ENCODE measurements at places on chromosomes 1 and 21.

GRCh38 chr1:226562989-226563388, 14.4 kb downstream of the STUM start:
- no peak for DNase-seq

DNA sequence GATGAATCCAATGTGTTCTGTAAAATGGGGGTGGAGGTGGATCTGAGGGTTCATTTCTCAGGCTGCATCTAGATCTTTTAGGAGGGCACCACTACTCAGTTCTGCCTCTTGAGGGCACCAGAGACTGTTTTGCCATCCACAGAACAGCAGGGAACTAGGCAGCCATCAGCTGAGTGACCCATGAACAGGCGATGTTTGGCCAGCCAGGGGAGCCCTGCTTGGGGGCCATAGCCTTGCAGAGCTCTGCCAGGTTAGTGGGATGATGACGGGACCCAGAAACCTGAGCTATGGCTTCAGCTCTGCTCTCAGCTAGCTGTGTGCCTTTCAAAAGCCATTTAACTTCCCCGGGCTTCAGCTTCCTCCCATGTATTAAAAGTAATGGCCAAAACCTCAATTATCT, 13.4 kb upstream of the NOS1AP start:
- no peak for DNase-seq

DNA sequence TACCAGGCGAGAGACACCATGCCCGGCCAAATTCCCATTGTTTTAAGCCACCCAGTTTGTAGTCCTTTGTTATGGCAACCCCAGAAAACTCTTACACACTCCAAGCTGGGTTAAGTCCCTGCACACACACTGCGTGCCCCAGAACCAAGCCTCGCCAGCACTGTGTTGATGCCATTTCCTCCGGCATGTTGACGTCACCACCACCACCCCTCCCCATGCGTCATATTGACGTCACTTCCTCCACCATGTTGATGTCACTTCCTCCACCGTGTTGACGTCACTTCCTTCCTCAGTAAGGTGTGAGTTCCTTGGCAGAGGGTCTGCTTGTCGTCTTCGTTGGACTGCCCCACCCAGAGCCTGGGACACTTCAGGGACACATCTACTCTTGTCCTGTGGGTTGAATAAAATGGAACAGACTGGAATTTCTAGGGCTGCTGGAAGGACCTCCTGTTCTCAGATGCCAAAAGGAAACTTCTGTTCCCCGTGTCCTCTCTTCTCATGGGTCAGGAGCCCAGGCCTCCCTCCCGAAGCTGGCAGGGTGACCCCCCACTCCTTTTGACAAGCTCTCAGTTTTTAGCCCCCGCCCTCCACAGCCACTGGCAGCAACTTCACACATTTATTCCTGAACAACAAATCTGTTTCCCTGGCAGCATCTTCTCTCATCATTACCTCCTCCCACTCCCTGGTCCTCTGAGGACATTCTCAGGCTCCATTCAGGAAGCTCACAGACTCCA, 643.3 kb downstream of the NPHP4 start:
- DNase-seq: no peak

DNA sequence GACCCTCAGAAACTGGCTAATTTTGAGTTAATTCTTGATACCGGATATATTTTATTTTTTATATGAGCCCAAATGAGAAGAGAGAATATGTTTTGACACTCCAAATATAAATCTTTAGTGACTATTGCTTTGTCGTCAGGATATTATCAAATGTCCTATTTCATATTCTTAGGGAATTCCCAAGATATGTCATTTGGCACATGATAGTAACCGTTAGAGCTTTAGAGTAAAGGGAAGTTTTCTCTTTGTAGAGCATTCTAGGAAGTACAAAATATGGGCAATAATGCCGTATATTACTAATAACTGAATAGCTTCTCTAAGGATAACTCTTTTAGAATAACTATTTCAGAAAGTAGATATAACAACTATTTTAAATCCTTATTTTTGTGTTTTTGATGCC, 8.3 kb upstream of the AMY2B start:
- no peak for DNase-seq

GRCh38 chr1:37448691-37449417, 25.5 kb upstream of the ZC3H12A start:
- DNase-seq: no peak

DNA sequence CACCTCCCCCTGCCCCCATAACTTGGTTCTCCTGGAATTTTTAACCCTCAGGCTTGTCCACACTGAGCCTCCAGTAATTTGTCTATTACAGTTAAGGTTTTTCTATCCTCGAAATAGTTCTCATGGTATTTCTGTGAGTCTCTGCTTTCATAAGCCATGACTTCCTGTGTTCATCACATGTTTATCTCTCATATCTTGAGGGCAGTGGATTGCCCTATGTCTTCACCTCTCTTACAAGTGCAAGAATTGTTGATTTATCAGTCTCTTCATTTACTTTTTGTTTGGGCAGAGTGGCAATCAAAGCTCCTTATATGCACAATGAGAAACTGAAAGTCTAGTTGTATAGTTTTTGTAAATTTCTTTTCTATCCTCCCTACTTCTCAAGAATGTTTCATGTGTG, 328.4 kb downstream of the PLA2G4A start:
- no peak for DNase-seq

GRCh38 chr1:58724483-58724882, 24.6 kb upstream of the MYSM1 start:
- no peak for DNase-seq

DNA sequence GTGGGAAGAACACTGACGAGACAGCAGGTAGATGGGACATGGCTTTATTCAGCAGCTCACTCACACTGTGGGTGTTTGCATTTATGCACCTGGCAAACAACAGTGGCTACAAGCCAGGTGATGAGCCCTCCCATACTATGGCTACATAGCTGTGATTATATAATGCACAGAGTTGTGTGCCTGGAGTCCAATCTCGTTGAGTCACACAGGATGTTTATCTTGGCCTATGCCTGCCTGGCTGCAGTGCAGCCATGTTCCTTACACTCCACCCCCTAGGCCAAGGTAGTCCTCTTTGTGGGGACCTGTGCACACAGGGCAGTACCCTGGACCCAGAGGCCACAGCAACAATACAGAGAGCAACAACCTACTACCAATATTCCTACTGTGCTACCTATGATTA, 1643.8 kb downstream of the MRPL39 start:
- DNase-seq: no peak

GRCh38 chr1:248753708-248754280, 1.8 kb downstream of the LYPD8 start:
- no peak for DNase-seq

DNA sequence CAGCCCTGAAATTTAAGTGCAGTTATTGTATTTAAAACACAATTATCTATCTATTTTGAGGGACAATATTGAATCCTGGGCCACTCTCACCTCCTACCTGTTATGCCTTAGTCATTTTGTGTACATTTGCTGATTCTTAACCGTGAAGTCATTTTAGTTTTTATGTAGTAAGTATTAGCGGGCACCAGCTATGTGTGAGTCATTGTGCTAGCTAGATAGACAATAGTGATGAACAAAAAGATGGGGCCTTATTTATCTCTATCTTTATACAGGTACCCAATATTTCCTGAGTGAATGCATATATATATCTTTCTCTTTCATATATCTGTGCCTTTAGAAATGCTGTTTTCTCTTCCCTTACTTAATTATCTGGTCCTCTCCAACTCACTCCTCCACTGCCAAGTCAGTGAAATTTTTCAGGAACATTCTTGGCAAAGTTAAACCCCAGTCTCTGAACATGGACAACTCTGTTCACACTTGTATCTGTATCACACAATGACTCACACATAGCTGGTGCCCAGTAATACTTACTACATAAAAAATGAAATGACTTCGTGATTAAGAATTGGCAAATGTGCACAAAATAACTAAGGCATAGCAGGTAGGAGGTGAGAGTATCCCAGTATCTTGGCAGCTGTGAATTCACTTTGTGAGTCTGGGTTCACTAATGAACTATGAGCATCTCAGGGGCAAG, 166.0 kb upstream of the C8B start:
- no peak for DNase-seq

DNA sequence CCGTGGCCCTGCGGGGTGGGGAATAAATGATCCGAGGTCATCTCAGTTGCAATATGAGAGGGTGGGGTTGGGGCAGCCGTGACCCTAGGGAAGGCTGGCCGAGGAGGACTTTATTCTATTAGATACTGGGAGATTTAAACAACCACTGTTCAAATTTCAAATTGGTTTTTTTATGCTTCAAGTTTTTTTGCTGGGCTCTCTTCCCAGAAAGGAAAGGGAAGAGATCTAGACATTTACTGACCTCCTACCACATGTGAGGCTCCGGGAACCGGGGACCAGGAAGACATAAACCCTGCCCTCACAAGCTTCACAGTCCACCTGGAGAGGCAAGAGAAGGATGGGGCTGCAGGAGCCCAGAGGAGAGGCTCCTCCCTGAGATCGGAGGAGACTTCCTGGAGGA, 207.3 kb downstream of the FOXD2 start:
- no peak for DNase-seq

- no peak for DNase-seq
Observed at GRCh38 chr1:28925350-28925891, 11.1 kb downstream of the EPB41 start.

- DNase-seq: no peak
Observed at GRCh38 chr1:201084295-201084694, 27.9 kb downstream of the CACNA1S start.

- no peak for DNase-seq
Observed at GRCh38 chr1:25657883-25658760, 41.5 kb downstream of the MAN1C1 start.

- DNase-seq: peak; percentile 22
Observed at GRCh38 chr1:167221126-167221737, 546 bp downstream of the POU2F1 start.

- no peak for DNase-seq
Observed at GRCh38 chr1:155081472-155082300, 3.0 kb downstream of the EFNA3 start.

GRCh38 chr1:235430991-235431390, 63.8 kb downstream of the TBCE start:
- no peak for DNase-seq

All from activated gamma-delta T cell treated with anti-CD3 and anti-CD28 coated beads, Interleukin-2, amount 50 U/mL, for 16 hours (primary cell).